ENCODE measurements at places on chromosomes 2 and 18. TPM values are rescaled to one million over a fixed set of nuclear protein-coding genes. Genes with fewer than 3 reads are reported as not detected.

DNA sequence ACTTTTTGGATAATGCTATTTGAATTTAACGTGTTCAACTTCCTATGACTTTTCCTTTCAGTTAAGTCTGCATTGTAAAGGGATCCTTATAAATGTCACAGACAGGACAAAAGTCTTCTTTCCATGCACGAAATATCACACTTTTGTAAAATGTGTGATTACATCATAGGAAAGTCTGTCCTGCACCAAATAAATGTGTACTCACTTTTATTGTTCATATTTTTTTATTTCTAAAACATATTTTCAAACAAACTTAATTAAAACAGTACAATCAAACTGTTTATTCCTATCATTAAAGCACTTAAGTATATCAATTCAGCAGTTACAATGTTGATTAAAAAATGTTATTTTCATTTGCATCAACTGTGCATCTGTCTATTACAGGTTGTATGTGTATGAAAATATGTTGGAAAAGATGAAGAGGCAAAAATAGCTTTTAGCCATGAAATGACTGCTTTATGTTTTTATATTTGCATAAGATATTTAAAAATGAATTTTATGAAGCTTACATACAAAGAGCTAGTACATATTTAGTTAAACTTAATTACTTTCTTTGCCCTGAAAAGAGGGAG lies 105.6 kb downstream of the CSRNP3 start:
- DNase-seq = no peak

DNA sequence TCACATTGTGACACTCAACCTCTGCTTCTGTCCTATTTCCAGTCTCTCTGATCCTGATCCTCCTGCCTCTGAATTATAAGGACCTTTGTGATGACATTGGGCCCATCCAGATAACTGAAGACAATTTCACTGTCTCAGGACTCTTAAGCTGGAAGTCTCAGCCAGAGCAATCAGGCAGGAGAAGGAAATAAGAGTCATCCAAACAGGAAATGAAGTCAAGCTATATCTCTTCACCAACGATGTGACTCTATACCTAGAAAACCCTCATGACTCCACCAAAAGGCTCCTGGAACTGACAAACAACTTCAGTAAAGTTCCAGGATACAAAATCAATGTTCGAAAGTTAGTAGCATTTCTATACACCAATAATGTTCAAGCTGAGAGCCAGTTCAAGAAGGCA lies 29.3 kb upstream of the TWIST2 start:
- no peak for DNase-seq

GRCh38 chr2:19902216-19902740 lies 495 bp upstream of the TTC32 start:
- DNase-seq = no peak

DNA sequence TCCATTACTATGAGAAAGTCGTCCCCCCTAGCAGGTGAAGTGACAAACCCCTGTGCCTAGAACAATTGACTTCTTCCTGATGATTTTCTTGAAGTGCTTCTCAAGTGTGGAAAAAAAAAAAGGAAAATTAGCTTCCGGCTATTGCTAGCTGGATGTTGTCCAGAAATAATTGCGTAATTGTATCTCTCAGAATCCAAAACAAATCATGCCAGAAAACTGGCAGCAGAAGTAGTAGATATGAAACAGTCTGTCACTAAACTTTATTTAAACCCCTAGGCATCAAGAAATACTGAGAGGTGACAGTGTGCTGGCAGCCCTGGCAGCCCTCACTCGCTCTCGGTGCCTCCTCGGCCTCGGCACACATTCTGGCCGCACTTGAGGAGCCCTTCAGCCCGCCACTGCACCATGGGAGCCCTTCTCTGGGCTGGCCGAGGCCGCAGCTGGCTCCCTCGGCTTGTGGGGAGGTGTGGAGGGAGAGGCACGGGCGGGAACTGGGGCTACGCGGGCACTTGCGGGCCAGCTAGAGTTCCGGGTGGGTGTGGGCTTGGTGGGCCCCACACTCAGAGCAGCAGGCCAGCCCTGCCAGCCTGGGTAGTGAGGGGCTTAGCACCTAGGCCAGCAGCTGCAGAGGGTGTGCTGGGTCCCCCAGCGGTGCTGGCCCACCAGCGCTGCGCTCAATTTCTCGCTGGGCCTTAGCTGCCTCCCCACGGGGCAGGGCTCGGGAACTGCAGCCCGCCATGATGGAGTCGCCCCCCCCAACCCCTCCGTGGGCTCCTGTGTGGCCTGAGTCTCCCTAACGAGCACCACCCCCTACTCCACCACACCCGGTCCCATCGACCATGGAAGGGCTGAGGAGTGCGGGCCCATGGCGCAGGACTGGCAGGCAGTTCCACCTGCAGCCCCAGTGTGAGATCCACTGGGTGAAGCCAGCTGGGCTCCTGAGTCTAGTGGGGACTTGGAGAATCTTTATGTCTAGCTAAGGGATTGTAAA lies 80.5 kb upstream of the ABCA12 start:
- no peak for DNase-seq

GRCh38 chr18:62863579-62864001 lies 148.2 kb downstream of the PHLPP1 start:
- DNase-seq = no peak

- no peak for DNase-seq
Measured at GRCh38 chr2:100151310-100151709, 8.9 kb upstream of the AFF3 start.

DNA sequence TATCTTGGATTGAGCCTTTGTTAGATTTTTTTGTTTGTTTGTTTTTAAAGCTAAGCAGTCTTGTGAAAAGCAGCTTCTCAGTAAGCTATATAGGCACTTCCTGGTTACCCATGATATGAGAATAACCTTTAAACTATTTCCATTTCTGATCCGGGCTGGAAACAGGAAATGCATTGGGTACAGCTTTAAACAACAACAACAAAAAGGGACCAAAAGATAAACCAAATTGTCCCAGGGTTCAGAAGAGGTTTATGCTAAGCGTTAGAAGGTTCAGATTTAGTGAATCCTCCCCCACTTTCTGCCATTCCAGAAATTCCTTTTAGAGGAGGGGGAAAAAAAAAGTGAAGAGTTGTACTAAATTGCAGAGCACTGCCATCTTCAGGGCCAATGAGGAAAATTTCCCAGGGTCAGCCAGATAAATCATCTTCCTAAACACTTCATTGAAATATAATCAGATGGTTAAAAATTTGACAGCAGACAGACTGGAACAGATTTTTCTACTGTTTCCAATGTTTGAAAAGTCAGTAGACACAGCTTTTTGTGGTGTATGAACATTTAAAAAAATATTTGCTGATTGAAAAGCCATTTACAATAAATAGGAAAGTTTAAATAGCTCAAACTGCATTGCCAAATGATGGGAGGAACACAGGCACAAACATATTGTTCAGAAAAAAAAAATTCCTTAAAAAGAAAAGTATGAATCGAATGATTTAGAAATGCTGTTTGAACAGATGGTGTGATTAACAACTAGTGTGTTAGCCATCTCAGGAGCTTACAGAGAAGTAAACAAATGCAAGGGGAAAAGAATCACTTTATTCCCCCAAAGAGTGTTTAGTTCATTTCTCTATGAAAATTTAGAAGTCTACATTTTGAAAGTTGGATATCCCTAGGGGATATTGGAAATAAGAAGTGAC lies 189.9 kb upstream of the TANK start:
- DNase-seq = no peak

GRCh38 chr2:229701716-229702115 lies 12.6 kb downstream of the DNER start:
- DNase-seq = no peak

DNA sequence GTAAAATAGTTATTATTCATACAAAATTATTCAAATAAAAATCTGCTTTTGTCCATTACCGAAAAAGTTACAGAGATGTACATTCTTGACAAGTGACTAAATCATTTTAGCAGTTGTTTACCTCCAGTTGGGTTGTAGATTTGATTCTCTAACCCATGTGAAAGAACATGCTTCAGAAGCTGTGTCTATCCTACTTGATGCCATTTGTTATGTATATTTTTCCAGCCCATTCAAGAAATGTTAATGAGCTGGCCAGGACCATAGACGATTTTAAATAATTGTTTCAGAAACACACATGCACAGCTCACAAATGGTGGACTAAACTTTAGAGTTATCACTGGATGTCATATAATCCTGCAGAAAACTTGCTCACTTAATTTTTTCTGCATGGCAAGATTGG lies 391.1 kb upstream of the REG3G start:
- no peak for DNase-seq

DNA sequence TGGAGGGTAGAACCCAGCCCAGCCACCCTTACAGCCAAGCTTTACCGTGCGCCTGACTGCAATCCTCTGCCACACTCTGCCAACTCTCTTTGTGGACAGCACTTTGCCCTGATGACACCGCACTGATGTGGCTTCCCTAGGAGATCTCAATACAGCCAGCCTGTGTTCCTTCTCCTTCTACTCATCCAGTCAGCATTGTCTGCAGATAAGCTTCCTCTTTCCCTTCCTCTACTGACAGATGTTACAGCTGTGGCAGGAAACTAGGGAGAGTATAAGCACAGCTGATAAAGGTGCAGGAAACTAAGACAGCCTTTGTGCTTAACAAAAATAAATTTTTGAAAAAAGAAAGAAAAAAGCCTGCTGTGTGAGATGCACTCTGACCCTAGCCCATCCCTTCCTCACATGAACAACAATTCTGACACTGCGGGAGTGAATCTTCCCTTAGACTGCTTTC lies 25.0 kb downstream of the CEP68 start:
- no peak for DNase-seq

GRCh38 chr2:48566592-48567310 lies 36.8 kb downstream of the STON1 start:
- DNase-seq = no peak

DNA sequence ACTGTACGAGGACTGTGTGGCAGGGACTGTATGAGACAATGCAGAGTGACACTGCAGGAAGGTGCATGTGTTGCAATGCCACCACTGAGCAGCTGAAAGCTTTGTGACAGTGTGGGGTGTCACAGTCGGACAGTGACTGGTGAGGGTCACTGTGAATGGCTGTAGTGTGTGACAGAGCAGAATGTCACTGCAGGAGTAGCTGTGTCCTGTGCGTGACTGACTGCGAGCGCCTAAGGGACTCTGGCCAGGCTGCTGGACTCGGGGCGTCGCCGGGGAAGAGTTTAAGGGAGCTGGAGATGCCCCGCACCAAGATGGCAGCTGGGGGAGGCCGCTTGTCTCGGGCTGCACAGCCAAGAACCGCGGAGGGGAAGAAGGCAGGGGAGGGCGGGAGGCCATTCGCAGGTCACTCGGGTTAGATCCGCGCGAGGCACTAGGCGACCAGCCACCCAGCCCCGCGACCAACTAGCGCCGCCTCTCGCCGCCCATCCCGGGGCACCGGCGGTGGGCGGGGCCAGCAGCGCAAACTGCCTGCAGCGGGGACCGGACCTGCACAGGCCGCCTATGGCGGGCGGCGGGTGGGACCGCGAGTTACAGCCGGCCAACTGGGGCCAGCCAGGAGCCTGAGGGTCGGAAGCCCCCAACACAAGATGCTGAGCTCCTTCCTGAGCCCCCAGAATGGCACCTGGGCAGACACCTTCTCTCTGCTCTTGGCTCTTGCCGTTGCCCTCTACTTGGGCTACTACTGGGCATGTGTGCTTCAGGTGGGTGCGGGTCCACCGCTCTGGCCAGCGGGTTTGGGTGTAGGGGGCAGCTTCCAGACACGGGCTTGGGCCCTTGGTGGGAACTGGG lies at the start of gene ABHD1:
ABHD1 (plus strand) TSS at position 514 of the 849 bp plus-strand sequence; CDS start at position 648, 134 bp downstream.
- DNase-seq = peak; percentile 74

DNA sequence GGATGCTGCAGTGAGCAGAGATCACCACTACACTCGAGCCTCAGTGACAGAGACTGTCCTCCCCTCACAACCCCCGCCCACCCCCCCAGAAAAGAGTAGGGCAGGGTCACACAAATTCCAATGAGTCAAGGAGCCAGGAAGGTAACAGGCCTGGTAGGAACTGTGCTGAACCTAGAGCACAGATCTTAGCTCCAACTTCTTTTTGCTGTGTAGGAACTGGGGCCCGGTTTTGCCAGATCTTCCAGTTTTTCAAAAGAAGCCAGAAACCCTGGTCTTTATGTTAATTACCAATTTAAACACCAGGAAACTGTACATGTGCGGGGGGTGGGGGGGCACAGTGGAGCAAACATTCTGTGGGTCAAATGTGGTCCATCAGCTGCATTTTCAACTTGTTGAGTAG lies 71.0 kb downstream of the PRPF40A start:
- no peak for DNase-seq

DNA sequence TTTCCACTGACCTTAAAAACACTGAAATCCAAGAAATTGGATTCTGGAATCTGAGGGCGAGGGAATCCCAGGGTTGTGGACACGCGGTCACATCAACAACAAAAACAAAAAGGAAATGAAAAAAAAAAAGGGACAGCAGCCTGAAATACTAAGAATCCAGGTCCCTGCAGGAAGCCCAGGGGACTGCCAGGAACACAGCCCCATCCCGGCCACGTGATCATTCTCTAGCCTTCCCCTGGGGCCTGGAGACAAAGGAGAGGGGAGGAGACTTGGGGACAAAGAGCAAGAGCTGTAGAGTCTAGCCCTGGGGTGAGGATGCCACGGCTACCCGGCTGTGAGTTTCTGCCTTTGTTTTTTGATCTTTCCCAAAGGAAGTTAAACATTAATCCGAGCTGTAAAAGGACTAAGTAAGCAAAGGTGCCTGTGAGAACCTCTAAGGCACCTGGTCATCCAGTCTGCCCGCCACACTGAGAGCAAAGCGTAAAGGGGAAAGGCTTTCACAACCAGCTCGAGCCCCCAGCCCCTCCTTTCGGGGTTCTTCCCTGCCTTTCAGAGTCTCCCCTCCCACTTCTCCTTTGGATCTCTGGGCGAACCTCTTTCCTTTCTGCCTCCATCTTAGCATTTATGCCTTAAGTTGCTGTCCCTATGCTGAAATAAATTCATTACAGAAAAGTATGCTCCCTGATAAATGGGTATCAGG lies 57.9 kb upstream of the MSH2 start:
- DNase-seq = peak; percentile 46

DNA sequence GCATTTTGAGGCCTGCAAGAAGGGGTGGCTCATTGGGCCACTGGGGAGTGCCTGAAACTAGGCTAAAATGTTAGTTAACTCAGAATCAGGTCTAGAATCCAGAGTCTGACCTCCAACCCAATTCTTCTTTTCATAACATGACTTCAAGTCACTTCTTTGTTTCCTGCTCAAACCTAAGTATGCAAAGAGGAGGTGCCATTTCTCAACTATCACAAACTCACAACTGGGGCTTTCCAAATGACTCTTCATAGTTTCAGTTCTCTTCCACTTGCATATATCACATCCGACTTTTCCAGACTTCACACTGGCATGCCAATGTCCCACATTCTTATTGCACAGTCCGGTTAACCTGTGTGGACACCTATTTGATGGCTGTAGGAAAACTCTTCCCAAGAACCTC lies 211.6 kb downstream of the TCF4 start:
- DNase-seq = no peak

- no peak for DNase-seq
Measured at GRCh38 chr2:17962876-17963275, 84.4 kb downstream of the KCNS3 start.

GRCh38 chr2:138730497-138731030 lies 49.6 kb downstream of the NXPH2 start:
- DNase-seq = no peak

- DNase-seq = no peak
Measured at GRCh38 chr2:126634273-126634861, 21.6 kb upstream of the GYPC start.

HYCC2 gene
- total RNA-seq = 8.0 TPM

CYS1 gene
- total RNA-seq = 0.13 TPM

TTC27 gene
- 13.2 TPM for total RNA-seq

GKN1 gene
- not detected for total RNA-seq

AQP12A gene
- not detected for total RNA-seq

REG3G gene
- not detected for total RNA-seq

UGT1A4 gene
- not detected for total RNA-seq

MAPRE3 gene
- 116 TPM for total RNA-seq

BOLL gene
- 3.3 TPM for total RNA-seq
